ENCODE measurements at places on chromosomes 3 and 15.
A peak's percentile ranks its signal among the peaks of the same experiment; 100 is the strongest.

DNA sequence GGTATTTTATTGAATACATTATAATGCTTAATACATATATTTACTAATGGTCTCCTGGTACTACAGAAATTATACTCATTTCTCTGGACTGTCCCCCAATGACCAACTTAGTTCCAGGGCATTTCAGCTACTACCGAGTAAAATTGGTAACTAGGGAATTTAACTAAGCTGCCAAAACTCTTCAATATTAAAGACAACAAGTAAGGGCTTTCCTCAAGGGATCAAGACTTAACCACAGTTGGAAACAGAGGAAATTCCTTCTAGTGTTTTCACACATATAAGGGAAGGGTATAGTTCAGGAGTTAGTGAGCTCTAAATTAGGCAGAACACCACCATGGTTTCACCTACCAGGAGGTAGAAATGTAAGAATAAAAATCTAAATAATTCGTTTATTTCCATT is 357.4 kb downstream of the TBL1XR1 start:
- H3K36me3 ChIP-seq, result no peaks in the 10 kb centered on the region
- DNase-seq, result no peak
- H3K27ac ChIP-seq, result no peak overlapping the region
- H3K27me3 ChIP-seq, result peaks cover 2% of the 10 kb centered on the region
- no peak overlapping the region for H3K4me3 ChIP-seq

DNA sequence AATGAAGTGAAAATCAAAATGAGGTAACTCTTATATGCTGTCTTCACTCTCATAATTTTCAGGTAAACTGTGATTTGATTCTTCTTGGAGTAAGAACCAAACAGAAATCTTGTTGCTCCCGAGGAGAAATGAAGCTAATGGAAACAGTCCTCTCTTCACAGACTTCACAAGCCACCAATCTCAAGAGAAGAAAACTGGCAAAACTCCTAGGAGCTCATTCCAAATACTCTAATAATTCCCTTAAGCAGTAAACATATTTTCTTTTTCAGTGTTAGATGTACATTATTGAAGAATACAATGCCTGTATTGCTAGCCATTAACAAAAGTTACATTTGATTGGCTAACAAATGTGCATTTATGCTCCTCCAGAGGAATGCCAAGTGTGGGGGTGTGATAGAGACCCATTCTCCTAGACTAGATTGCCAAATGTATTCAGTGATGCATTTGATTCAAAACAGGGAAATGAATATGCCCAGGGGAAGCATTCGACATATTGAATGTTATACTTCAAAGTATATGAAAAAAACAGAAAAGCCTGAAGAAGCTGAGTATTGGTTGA is 11.8 kb upstream of the RIOX2 start:
- no peak overlapping the region for H3K4me3 ChIP-seq
- no peak for DNase-seq
- H3K27ac ChIP-seq, result no peak overlapping the region
- H3K4me1 ChIP-seq, result no peaks in the 10 kb centered on the region
- no peaks in the 10 kb centered on the region for H3K27me3 ChIP-seq

DNA sequence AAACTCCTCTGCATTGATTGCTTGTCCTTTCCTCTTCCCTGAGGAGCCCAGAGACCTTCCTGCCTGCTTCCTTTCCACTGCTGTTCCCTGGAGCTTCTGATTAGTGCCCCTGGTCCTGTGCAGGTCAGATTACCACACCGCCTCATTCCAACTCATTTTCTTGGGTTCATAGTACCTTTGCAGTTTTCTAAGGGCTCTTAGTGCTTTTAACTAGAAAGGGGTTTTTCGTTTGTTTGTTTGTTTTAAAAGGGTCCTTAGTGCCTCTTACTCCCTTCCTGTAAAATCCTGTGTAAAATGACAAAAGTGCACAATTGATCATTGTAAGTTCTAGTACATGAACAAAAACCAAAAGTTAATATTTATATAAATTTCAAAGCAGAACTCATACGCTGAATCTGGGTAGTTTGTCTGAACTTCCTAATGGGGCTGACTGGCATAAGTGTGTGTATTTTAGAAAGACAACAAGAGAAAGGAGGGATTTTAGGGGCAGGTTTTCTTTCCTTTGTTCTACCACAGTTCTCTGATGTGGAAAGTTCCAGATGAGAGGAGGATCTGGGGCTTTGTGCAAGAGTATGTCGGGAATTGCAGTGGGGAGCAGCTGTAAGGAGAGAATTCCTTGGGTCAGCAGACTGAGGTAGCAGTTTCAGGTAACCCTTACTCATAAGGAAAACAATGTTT is 30.6 kb downstream of the SNRK start:
- no peak for DNase-seq
- peaks cover 92% of the 10 kb centered on the region for H3K4me1 ChIP-seq
- H3K27ac ChIP-seq, result peak overlapping the region; percentile 93
- H3K4me3 ChIP-seq, result peak overlapping the region; percentile 81

- no peak for DNase-seq
- H3K27me3 ChIP-seq, result peaks cover 3% of the 10 kb centered on the region
- no peaks in the 10 kb centered on the region for H3K36me3 ChIP-seq
- no peak overlapping the region for H3K4me3 ChIP-seq
- H3K4me1 ChIP-seq, result no peaks in the 10 kb centered on the region
Measured at GRCh38 chr3:134072881-134073582, 43.3 kb upstream of the SLCO2A1 start.

- DNase-seq, result no peak
- H3K36me3 ChIP-seq, result peaks cover 83% of the 10 kb centered on the region
Measured at GRCh38 chr15:45670511-45670910, 35.7 kb downstream of the SQOR start.

GRCh38 chr15:48062148-48062872 is 58.5 kb upstream of the SLC24A5 start:
- H3K27me3 ChIP-seq, result peaks cover 2% of the 10 kb centered on the region
- H3K36me3 ChIP-seq, result no peaks in the 10 kb centered on the region
- DNase-seq, result no peak
- H3K4me3 ChIP-seq, result no peak overlapping the region
- H3K27ac ChIP-seq, result no peak overlapping the region

DNA sequence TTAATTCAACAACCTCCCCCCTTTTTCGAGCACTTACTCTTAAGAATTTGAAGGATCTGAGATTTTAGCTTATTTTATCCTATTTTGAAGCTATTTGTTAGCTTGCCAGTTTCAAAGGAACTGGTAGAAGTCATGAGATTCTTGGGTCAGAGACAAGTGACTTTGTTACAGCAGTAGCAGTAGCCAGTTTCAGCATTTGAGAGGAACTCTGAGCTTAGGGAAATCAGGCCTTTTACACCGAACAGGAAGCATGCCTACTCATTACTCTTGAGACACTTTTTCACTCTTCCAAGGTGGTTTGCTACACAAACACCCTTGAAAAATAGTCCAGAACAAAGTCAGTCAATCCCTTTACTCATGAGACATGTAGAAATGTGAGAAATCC is 24.5 kb upstream of the TM4SF1 start:
- no peaks in the 10 kb centered on the region for H3K4me1 ChIP-seq
- H3K4me3 ChIP-seq, result no peak overlapping the region
- H3K27ac ChIP-seq, result no peak overlapping the region
- H3K36me3 ChIP-seq, result no peaks in the 10 kb centered on the region
- no peak for DNase-seq

DNA sequence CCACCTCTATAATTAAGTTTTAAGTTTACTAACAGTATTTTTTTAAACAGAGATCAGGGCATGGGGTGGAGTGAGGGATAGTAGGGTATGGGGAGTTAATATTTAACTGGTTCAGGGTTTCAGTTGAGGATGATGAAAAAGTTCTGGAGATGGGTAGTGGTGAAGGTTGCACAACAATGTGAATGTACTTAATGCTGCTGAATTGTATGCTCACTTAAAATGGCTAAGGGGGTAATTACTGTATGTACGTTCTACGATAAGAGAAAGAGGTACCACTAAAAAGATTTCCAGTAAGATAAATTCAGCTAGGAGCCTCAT is 101.4 kb downstream of the TNIK start:
- H3K4me3 ChIP-seq, result no peak overlapping the region
- H3K36me3 ChIP-seq, result peaks cover 2% of the 10 kb centered on the region
- H3K27me3 ChIP-seq, result no peaks in the 10 kb centered on the region
- peaks cover 97% of the 10 kb centered on the region for H3K4me1 ChIP-seq

- H3K4me1 ChIP-seq, result peaks cover 18% of the 10 kb centered on the region
Measured at GRCh38 chr3:159761848-159762635, 226.6 kb upstream of the IL12A start.

GRCh38 chr15:31513178-31513577 is 186.5 kb downstream of the KLF13 start:
- peaks cover 23% of the 10 kb centered on the region for H3K27me3 ChIP-seq
- peaks cover 12% of the 10 kb centered on the region for H3K4me1 ChIP-seq
- no peaks in the 10 kb centered on the region for H3K36me3 ChIP-seq
- H3K4me3 ChIP-seq, result no peak overlapping the region

DNA sequence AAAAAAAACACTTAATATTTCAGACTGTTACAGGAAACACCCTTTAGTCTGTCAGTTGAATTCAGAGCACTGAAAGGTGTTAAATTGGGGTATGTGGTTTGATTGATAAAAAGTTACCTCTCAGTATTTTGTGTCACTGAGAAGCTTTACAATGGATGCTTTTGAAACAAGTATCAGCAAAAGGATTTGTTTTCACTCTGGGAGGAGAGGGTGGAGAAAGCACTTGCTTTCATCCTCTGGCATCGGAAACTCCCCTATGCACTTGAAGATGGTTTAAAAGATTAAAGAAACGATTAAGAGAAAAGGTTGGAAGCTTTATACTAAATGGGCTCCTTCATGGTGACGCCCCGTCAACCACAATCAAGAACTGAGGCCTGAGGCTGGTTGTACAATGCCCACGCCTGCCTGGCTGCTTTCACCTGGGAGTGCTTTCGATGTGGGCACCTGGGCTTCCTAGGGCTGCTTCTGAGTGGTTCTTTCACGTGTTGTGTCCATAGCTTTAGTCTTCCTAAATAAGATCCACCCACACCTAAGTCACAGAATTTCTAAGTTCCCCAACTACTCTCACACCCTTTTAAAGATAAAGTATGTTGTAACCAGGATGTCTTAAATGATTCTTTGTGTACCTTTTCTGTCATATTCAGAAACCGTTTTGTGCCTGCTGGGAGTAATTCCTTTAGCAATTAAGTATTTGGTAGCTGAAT is 17.9 kb downstream of the TMEM43 start:
- DNase-seq, result peak; percentile 72
- H3K27me3 ChIP-seq, result no peaks in the 10 kb centered on the region
- H3K4me3 ChIP-seq, result peak overlapping the region; percentile 49
- H3K36me3 ChIP-seq, result peaks cover 13% of the 10 kb centered on the region
- peaks cover 24% of the 10 kb centered on the region for H3K4me1 ChIP-seq
- peak overlapping the region; percentile 99 for H3K27ac ChIP-seq

GRCh38 chr3:36305929-36306520 is 74.3 kb upstream of the STAC start:
- peaks cover 9% of the 10 kb centered on the region for H3K27me3 ChIP-seq
- no peak for DNase-seq
- H3K4me1 ChIP-seq, result no peaks in the 10 kb centered on the region
- no peak overlapping the region for H3K4me3 ChIP-seq

DNA sequence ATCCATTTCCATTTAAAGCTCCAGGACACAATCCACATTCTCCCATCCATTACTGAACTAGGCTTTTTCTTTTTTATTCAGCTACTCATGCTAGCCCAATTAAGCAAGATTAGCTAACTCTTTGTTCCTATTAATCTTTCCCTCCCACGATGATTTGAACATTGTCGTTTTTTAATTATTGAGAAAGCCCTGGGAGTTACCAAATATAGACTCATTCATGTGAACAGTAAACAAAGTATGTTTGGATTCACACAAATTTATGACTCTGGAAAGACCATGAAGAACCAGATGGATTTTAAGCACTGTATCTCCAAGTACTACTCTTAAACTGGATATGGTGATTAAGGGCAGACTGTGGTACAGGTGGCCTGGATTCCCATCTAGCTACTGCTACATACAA is 82.2 kb downstream of the STRIT1 start:
- H3K27me3 ChIP-seq, result no peaks in the 10 kb centered on the region
- H3K4me1 ChIP-seq, result no peaks in the 10 kb centered on the region
- no peaks in the 10 kb centered on the region for H3K36me3 ChIP-seq
- no peak overlapping the region for H3K27ac ChIP-seq
- no peak overlapping the region for H3K4me3 ChIP-seq
- DNase-seq, result no peak

- no peaks in the 10 kb centered on the region for H3K27me3 ChIP-seq
- DNase-seq, result no peak
- H3K36me3 ChIP-seq, result no peaks in the 10 kb centered on the region
- no peaks in the 10 kb centered on the region for H3K4me1 ChIP-seq
- H3K4me3 ChIP-seq, result no peak overlapping the region
Measured at GRCh38 chr15:36126194-36126593, 453.2 kb upstream of the CDIN1 start.

DNA sequence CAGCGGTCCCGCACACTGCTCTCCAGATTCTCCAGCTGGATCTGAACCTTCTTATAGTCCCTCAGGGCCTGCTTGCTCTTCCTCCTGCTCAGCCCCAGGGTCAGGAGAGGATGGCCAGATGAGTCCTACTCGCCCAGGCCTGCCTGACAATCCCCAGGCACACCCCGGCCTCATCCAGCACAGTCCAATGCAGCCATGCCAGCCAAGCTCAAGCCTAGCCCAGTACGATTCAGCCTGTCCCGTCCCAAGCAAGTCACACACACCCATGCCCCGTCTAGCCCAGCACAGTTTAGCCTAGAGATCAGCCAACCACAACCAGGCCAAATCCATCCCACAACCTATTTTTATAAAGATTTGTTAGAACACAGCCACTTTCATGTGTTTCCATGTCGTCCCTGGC is 16.8 kb downstream of the PLXNB1 start:
- no peaks in the 10 kb centered on the region for H3K27me3 ChIP-seq
- no peak overlapping the region for H3K27ac ChIP-seq
- DNase-seq, result no peak
- no peaks in the 10 kb centered on the region for H3K36me3 ChIP-seq
- H3K4me3 ChIP-seq, result no peak overlapping the region
